ENCODE measurements at places on chromosomes 6 and 20. TPM values are rescaled to one million over a fixed set of nuclear protein-coding genes. Genes with fewer than 3 reads are reported as not detected.

Gene SLC22A2
- not detected for total RNA-seq

Gene COL9A3
- total RNA-seq, result 835 TPM

Gene GNAS-AS1
- 8.4 TPM for total RNA-seq

Gene SLC17A3
- total RNA-seq, result not detected

All from A375 (cell line).